ENCODE measurements at places on chromosomes 11 and 22.

DNA sequence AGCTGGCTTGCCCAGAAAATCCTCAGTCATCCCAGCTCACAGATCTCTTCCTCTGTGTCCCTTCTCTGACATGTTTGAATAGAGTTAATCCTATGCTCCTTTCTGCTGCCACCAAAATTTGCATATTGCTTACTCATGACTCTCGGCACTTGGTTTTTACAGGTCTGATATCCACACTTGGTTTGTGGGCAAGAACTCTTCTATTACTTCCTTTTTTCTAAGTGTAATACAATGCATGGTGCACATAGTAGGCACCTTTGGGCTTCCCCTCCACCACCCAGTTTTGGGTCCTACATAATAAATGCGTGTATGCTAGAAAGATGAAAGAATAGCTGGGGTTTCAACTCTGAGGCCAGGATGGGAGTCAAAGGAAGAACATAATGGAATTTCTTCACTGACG is 69.7 kb upstream of the GRK3 start:
- no peak for DNase-seq

GRCh38 chr11:97506076-97506759 is 1116.4 kb downstream of the JRKL start:
- no peak for DNase-seq

- DNase-seq: peak; percentile 31
Measured at GRCh38 chr11:65436412-65437032, 13.9 kb downstream of the NEAT1 start.

DNA sequence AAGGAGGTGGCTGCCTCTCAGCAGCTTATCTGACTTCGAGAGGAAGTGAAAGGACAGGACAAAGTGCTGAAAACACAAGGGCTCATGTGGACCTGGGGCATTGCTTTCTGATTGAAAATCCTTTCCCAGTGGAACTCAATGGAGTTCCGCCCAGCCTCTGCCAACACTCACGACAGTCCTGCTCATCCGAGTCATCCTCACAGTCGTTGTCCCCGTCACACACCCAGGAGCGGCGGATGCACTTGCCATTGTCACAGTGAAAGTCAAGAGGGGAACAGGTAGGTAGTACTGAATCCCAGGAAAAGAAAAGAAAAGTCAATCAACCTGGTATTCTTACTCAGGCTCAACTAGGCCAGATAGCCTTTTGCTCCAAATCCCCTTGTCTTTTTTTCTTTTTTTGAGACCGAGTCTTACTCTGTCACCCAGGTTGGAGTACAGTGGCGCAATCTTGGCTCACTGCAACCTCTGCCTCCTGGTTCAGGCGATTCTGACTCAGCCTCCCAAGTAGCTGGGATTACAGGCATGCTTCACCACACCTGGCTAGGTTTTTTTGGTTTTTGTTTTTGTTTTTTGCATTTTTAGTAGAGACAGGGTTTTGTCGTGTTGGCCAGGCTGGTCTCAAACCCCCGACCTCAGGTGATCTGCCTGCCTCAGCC is 18.1 kb downstream of the LRP4 start:
- DNase-seq: no peak

DNA sequence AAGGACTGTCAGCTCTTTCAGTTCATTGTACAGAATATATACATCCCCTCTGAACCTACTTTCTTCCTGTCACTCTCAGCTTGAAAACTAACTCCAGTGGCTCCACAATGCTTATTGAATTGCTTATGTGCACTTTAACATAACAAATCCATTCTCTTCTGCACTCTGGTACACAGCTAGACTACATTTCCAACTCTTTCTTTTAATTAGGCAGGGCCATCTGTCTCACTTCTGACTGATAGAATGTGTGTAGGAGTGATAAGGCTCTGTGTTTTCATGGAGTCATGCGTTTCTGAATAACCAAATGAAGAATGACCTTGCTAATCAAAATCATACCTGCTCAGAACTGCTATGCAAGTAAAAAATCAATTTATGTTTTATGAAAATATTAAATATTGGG is 278.5 kb upstream of the CCDC179 start:
- no peak for DNase-seq

- DNase-seq: no peak
Measured at GRCh38 chr11:12150831-12151382, 40.5 kb downstream of the MICAL2 start.

DNA sequence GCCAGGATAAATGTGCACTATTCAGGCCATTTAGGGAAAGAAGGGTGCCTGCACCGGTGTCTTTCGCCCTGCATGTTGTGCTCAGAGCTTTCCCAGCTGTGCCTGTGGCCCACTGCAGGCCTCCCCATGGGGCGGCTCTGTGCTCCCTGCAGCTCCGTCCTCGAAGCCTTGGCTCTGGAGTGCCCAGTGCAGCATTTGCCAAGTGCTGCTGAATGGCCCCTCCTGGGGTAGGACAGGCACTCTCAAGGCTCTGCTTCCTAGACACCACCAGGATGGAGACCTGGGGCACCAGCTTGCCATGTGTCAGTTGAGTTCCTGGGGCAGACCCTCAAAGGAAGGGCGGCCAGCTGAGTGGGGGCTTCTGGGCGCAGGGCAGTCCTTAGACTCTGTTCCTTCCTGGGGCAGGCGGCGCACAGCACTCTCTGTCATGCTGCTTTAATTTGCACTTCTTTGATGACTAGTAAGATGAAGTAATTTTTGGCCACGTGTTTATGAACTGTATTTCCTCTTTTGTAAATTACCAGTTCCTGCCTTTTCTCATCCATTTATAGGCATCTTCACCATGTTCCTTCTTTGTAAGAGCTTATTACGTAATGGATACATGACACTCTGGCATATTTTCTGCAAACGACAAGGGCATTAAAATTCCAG is 32.1 kb upstream of the GNB1L start:
- peak; percentile 82 for DNase-seq

GRCh38 chr11:120056301-120057027 is 81.4 kb downstream of the TRIM29 start:
- DNase-seq: no peak

- no peak for DNase-seq
Measured at GRCh38 chr11:77512092-77512491, 38.2 kb upstream of the PAK1 start.

- DNase-seq: no peak
Measured at GRCh38 chr11:88117281-88117858, 57.9 kb downstream of the RAB38 start.

DNA sequence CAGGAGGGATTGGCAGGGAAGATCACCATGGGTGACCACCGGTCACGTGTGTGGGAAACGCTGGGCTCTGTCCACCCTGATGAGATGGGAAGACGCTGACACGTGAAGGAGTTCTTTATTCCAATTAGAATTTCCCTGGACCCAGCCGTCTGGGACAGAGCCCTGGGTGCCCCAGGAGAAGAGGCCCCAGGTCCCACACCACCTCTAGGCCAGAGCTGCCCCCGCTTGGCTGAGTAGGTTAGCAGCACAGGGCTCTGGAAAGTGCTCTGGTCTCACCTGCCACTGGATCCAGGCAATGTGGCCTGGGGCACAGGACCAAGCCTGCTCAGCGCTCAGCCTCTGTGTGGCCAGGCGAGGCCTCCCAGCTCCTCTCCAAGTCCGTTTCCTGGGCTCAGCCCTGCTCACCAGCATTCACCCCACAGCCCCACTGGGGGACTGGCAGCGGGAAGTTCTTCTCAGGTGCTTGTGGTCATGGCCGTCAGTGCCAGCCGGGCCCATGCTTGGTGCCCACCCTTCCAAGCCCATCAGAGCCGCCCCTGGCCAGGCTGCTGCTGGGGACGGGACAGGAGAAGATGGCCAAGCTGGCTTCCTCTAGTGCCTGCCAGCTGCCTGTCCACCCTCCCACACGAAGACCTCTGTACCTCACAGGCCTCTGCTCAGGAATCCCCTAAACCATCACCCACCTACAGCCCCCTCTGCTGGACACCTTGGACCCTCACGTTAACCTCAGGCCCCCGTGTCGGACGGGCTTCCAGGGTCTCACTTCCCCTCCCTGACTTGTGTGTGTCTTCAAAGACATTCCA is 62.5 kb upstream of the FGF3 start:
- DNase-seq: no peak

DNA sequence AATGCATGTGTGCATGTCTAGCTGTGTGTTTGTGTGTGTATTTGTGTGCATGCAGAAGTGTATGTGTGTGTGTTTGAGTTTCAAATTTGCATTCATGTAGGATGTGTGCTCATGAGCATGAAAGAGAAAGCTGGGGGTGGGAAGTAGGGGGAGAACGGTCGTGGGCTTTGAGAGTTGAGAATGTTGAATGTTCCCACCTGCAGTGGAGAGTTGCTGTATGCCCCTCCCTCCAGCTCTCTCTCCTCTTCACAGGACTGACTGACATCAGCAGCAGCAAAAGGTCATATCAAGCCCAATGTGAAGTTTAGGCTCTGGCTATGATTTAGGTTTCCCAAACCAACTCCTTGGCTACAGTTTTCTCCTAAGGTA is 63.8 kb upstream of the RRAS2 start:
- DNase-seq: no peak

- DNase-seq: no peak
Measured at GRCh38 chr11:28770806-28771205, 662.6 kb downstream of the METTL15 start.

DNA sequence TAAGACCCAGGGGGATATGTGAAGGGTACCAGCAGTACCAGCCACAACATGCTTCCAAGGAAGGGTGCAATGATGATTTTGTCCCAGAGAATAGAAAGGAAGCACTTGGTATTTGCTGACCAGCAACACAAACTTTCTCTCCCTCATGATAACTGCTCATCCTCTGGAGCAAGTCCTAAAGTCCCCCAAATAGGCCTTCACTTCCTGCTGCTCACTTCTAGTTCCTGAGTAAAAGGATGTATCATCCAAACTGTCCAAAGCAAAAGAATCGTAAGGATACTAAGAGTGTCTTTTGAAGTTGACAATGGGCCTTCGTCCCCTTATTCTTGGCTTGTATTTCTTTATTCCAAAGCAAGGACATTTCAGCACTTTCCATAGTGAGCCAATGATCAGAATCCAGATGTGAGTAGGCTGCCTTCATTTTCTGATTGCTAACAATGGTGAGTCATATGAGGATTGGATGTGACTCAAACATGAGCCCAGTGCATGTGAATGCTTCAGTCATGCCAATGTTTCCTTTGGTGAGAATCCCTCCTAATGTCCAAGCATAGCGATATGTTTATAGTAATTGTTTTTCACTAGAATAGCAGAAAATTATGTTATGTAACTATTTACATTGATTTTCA is 243.4 kb upstream of the POU2AF2 start:
- DNase-seq: peak; percentile 94

- no peak for DNase-seq
Measured at GRCh38 chr11:121801394-121801748, 314.6 kb downstream of the BLID start.

DNA sequence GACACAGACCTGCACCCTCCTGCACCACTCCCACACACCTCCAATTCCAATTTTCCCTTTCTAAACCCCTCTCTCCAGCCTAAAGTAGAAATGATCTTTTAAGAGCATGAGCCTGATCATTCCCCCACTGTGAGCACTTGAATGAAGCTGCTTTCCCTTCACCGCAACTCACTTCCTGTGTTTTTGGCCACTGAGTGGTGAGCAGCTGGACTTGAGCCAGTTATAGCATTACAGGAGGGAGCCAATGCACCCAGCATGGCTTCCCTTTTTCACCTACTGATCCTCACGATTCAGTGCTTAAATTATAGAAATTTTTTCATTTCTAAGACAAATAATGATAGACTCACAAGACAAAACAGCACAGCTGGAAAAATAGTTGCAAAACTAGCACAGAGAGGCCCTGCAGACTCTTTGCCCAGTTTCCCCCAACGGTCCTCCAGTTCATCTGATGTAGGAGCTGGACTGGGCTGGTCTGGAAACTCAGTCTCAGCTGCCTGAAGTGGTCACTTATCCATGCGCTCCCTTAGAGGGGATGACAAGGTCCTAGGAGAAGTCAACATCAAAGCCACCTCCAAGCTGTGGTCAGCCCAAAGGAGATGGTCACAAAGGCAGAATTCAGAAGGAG is 9.7 kb upstream of the APOL4 start:
- DNase-seq: peak; percentile 16

DNA sequence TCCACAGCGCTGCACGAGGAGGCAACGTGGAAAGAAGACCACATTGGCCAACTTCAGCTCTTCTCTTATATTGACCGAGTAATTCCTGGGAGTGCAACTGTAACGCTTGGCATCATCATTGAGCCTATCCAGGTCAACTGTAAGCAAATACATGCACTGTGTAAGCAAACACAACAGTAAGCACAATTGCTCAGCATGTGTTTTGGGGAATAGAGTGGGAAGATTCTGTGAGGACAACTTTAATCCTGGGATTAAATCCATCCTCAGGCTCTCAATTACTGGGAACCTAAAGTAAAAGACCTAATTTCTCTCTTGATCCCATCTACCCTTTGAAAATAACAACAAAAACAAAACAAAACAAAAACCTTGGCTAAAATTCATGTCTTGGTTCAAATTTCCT is 109.5 kb upstream of the DDI1 start:
- DNase-seq: no peak

- DNase-seq: no peak
Measured at GRCh38 chr11:9047964-9048523, 43.4 kb downstream of the SCUBE2 start.

GRCh38 chr22:46721501-46722085 is 16.5 kb downstream of the CERK start:
- DNase-seq: no peak

DNA sequence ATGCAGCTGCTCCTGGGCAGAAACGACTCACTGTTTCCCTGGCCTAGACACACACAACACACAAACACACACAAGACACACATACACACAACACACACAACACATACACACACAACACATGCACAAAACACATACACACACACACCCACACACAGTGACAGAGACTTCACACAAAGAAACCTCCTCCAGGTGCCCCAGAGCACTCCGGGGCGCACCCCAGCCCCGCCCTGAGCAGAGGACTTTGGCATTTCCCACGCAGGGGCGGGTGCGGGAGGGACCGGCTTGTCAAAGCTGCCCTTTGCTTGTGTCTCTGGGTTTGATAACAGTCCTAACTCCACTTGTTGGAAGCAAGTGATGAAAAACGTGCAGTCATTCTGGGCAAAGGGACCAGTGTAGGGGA is 6.5 kb downstream of the APOBEC3A start:
- no peak for DNase-seq

GRCh38 chr11:134001596-134001995 is 44.8 kb upstream of the IGSF9B start:
- DNase-seq: no peak

GRCh38 chr22:46117206-46118199 is 32.8 kb upstream of the PPARA start:
- no peak for DNase-seq

- no peak for DNase-seq
Measured at GRCh38 chr11:18785411-18785810, 6.2 kb downstream of the PTPN5 start.

- no peak for DNase-seq
Measured at GRCh38 chr11:67126986-67127385, 7.9 kb downstream of the KDM2A start.

DNA sequence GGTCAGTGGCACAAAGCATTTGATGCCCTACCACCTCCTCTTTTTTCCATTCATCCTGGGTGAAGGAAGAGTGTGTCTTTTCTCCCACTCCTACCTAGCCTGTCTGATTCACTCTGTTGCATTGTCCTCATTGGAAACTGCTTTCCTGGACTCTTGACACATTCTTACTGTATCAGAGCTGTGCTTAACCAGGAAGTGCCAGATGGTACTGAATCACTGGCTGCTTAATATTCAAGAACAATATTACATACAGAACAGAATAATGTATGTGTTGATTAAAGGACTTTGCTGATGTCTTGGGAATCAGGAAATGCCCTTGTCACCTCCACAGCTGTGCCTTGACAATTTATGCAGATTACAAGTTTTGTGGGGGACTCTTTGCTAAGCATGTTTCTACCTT is 44.4 kb downstream of the SVIP start:
- DNase-seq: no peak

Measured in HCEC 1CT (cell line).